Breast epithelium (tissue), 4 donors: ENCODE measurements at places on chromosomes 3 and 15. TPM values are rescaled to one million over a fixed set of nuclear protein-coding genes. Genes with fewer than 3 reads are reported as not detected.

GRCh38 chr15:31474059-31474868, 147.6 kb downstream of the KLF13 start:
- no peaks in the 10 kb centered on the region for H3K36me3 ChIP-seq
- no peak overlapping the region for H3K4me3 ChIP-seq
- DNase-seq = no peak
- H3K27ac ChIP-seq = no peak overlapping the region
- no peaks in the 10 kb centered on the region for H3K4me1 ChIP-seq
- H3K27me3 ChIP-seq = no peaks in the 10 kb centered on the region

DNA sequence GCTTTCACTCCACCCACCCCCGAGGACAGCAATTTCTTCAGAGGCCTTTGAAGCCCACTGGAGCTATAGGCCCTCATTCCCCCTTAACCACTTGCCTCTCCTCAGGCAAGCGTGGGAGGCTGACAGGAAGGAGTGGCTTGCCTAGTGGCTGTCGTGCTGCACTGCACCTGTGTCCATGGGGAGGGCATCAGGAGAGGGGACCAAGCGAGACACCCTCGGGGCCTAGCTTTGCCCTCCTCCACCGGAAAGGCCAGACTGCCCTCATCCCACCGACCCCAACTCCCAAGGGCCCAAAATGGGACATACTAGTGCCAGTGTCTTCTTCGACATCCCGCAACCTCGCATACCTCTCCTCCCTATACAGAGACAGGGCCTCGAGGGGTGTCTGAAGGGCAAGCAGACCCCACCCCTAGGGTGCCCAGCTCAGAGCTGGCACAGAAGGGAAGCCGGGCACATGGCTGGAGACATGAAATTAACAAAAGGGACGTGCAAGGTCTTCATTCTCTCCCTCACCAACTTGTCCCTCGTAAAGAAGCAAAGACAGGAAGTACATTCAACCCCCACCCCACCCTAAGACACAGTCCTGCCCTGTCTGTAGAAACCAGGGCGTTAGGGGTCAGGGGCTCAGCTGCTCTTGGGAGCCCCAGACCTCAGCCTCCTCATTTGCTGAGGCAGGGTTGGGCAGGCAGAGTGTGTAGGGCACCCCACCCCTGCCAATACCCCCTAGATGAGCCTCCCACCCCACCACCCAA, 24.3 kb downstream of the VIPR1 start:
- DNase-seq = no peak
- no peak overlapping the region for H3K27ac ChIP-seq

DNA sequence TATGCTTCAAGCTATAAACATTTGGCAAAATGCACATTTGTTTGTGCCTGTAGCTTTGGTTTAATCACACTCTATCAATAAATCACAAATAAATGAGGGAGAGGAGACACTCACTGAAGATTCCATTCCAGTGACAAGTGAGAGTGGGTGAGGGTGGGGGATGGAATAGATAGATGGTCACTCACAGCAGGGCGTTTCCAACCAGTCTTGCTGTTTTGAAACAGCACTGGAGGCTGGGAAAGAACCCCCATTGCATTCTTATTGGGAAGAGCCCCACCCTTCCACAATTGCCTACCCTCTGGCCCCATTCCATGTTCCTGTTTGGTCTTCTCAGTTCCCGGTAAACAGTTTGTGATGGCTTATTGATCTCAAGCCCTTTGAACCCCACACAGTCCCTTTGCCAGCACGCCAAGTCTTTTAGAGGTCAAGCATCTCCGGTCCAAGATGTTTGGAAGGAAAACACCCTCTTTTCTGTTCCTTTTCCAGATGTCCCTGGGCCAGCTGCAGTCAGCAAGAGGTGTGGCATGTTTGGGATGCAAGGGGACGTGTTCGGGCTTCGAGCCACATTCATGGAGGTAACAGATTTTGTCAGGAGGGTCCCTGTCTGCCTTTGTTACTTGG, 30.7 kb downstream of the LMCD1 start:
- H3K27ac ChIP-seq = no peak overlapping the region
- no peak for DNase-seq
- no peak overlapping the region for H3K4me3 ChIP-seq
- no peaks in the 10 kb centered on the region for H3K4me1 ChIP-seq

CCRL2 gene
- total RNA-seq = 4.1 TPM

DNA sequence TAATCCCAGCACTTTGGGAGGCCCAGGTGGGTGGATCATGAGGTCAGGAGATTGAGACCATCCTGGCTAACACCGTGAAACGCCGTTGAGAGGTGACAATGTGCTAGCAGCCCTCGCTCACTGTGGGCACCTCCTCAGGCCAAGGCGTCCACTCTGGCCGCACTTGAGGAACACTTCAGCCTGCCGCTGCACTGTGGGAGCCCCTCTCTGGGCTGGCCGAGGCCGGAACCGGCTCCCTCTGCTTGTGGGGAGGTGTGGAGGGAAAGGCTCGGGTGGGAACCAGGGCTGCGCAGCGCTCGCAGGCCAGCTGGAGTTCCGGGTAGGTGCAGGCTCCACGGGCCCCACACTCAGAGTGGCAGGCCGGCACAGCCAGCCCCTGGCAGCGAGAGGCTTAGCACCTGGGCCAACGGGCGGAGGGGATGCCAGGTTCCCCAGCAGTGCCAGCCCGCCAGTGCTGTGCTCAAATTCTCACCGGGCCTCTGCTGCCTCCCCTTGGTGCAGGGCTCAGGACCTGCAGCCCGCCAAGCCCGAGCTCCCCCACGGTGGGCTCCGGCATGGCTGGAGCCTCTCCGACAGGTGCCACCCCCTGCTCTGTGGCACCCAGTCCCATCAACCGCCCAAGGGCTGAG, 253.6 kb downstream of the CNTN4 start:
- H3K4me1 ChIP-seq = no peaks in the 10 kb centered on the region
- H3K27me3 ChIP-seq = no peaks in the 10 kb centered on the region
- DNase-seq = no peak
- H3K4me3 ChIP-seq = no peak overlapping the region
- H3K36me3 ChIP-seq = no peaks in the 10 kb centered on the region

ROBO2 gene
- total RNA-seq = 1.3 TPM

- no peaks in the 10 kb centered on the region for H3K36me3 ChIP-seq
- H3K4me3 ChIP-seq = no peak overlapping the region
- no peak for DNase-seq
- no peaks in the 10 kb centered on the region for H3K27me3 ChIP-seq
These were observed 13.5 kb downstream of the OCA2 start for GRCh38 chr15:28085489-28086174.

GRCh38 chr3:189841473-189842205, 210.4 kb downstream of the TP63 start:
- H3K27ac ChIP-seq = peak overlapping the region; percentile 64
- H3K4me1 ChIP-seq = no peaks in the 10 kb centered on the region
- H3K36me3 ChIP-seq = no peaks in the 10 kb centered on the region

PPP1R14D gene
- 4.9 TPM for total RNA-seq

- H3K36me3 ChIP-seq = no peaks in the 10 kb centered on the region
- H3K27ac ChIP-seq = no peak overlapping the region
- no peak for DNase-seq
- H3K4me3 ChIP-seq = no peak overlapping the region
- no peaks in the 10 kb centered on the region for H3K27me3 ChIP-seq
- H3K4me1 ChIP-seq = no peaks in the 10 kb centered on the region
These were observed 17.9 kb downstream of the STT3B start for GRCh38 chr3:31550452-31551251.

RBMS3 gene
- total RNA-seq = 117 TPM

DNA sequence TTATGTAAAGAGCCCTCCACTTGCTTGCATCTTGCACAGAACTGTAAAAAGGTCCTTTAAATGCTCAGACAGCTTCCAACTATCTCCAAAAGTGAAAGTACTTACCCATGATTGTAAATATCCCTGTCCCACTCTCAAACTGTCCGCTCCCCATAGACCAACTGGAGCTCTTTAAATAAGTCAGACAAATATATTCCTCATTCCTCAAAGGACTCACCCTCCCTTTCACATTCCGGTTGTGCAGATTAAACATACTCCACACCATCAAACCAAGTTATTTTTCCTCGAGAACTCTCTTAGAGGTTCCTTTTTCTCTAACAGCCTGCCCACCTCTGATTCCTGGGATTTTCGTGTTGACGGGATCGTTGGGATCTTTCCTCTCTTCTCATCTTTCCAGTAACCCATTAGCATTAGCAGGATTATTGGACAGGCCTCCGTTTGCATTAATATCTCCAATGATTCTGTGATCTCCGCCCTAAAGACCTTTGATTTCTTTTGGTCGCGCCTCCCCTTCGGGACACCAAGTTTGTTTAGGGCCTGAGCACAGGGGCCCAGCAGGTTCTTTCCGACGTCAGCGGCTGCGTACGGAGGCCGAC, 763 bp downstream of the GOLGB1 start:
- peak overlapping the region; percentile 86 for H3K4me3 ChIP-seq
- DNase-seq = no peak
- peak overlapping the region; percentile 98 for H3K27ac ChIP-seq
- no peaks in the 10 kb centered on the region for H3K27me3 ChIP-seq
- no peaks in the 10 kb centered on the region for H3K4me1 ChIP-seq
- H3K36me3 ChIP-seq = no peaks in the 10 kb centered on the region

SH3BP5 gene
- 56.9 TPM for total RNA-seq

SENP2 gene
- 45.2 TPM for total RNA-seq

DNA sequence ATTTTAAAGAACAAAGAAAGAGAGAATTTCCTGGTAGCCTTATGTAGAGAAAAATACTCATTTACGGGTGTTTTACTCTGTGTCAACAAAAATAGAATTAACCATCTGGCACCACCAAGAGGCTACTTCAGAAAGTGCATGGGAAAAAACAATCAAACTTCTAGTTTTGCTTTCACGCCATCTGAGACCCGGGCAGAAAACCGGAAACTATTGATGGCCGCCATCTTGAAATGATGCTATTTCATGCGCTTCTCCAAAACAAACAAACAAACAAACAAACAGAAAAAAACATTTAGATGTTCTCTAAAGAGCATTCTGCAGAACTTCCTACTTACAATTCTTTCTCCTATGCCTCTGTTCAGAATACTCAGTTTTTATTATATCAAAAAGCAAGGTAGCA, 49.4 kb upstream of the SYNPR start:
- H3K27me3 ChIP-seq = no peaks in the 10 kb centered on the region
- H3K4me3 ChIP-seq = no peak overlapping the region
- no peak overlapping the region for H3K27ac ChIP-seq
- no peak for DNase-seq

DNA sequence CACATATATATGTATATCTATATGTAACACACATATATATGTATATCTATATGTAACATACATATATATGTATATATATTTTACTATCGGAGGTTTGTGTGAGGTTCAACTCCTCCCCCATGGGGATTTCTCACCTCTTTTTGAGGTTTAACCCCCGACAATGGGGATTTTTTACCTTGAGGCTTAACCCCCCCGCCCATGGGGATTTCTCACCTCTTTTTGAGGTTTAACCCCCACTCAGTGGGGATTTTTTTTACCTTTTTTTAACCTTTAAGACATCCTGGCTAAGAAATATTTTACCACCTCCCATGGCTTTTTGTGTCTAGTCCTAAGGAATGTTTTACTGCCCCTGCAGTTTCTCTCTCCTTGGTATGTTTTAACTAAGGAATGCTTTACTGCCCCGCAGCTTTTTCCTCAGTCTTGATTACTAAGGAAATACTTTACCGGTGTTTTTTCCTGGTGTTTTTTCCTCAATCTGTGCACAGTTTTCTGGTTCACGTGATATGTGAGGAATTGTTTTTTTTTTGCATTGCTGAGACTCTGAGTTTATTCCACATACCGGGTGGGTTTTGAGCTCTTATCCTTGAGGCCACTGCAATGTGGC, 185.2 kb downstream of the KLF13 start:
- H3K27ac ChIP-seq = no peak overlapping the region
- DNase-seq = peak; percentile 11
- H3K4me1 ChIP-seq = no peaks in the 10 kb centered on the region

GRCh38 chr15:96966554-96966953, 636.1 kb downstream of the NR2F2 start:
- H3K27me3 ChIP-seq = no peaks in the 10 kb centered on the region
- no peak for DNase-seq
- H3K4me3 ChIP-seq = no peak overlapping the region
- H3K36me3 ChIP-seq = no peaks in the 10 kb centered on the region

GRCh38 chr15:52808441-52808840, 18.3 kb upstream of the ONECUT1 start:
- DNase-seq = no peak
- no peak overlapping the region for H3K4me3 ChIP-seq
- H3K4me1 ChIP-seq = peaks cover 8% of the 10 kb centered on the region
- H3K27me3 ChIP-seq = peaks cover 3% of the 10 kb centered on the region

DNA sequence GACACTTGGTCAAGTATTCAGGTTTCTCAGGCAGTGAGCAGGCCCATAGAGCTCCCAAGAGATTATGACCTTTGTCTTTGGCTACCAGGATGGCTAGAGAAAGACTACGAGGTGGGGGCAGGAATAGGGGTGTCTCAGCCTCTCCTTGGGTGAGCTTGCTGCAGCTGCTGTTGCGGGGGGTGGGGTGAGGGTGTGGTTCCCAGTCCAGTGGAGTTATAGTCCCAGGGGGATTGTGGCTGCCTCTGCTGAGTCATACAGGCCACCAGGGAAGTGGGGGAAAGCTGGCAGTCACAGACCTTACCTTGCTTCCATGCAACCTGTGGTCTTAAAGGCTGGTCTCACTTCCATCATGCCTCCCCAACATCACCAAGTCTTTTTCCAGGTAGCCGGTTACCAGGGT, 31.7 kb downstream of the ATP2C1 start:
- H3K27ac ChIP-seq = no peak overlapping the region
- no peak for DNase-seq
- no peaks in the 10 kb centered on the region for H3K27me3 ChIP-seq
- H3K36me3 ChIP-seq = no peaks in the 10 kb centered on the region
- H3K4me1 ChIP-seq = no peaks in the 10 kb centered on the region
- no peak overlapping the region for H3K4me3 ChIP-seq

GRCh38 chr3:37787153-37787867, 74.4 kb upstream of the CTDSPL start:
- no peaks in the 10 kb centered on the region for H3K27me3 ChIP-seq
- no peak overlapping the region for H3K4me3 ChIP-seq
- H3K36me3 ChIP-seq = no peaks in the 10 kb centered on the region
- peak overlapping the region; percentile 73 for H3K27ac ChIP-seq
- no peaks in the 10 kb centered on the region for H3K4me1 ChIP-seq

- no peak overlapping the region for H3K27ac ChIP-seq
- H3K4me3 ChIP-seq = no peak overlapping the region
- DNase-seq = no peak
- H3K27me3 ChIP-seq = no peaks in the 10 kb centered on the region
- H3K36me3 ChIP-seq = no peaks in the 10 kb centered on the region
These were observed 51.2 kb downstream of the SPSB4 start for GRCh38 chr3:141102372-141102771.

LRRC2 gene
- total RNA-seq = 2.0 TPM

DNA sequence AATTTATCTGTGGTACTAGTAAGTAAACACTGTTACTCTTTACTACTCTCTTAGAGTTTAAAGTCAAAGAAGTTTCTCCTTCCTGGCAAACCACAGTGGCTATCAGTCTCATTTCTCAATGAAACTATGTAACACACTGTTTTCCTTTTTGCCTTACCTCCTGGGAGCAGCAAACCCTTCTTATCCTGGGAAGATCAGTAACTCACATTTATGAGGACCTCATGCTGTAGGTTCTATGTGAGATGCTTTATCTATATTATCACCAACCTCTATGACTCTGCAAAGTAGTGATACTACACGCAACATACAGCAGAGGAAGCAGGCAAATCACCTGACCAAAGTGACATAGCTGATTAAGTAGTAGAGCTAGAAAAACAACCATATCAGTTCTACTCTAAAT, 35.3 kb downstream of the PBRM1 start:
- H3K27ac ChIP-seq = no peak overlapping the region
- H3K4me1 ChIP-seq = no peaks in the 10 kb centered on the region
- DNase-seq = no peak
- H3K36me3 ChIP-seq = no peaks in the 10 kb centered on the region

GRCh38 chr3:32570421-32571191, at the start of gene DYNC1LI1:
Gene DYNC1LI1, minus strand, starts transcription at chr3:32570858. Its CDS starts 88 bp downstream, at chr3:32570770.
- H3K4me1 ChIP-seq = no peaks in the 10 kb centered on the region
- no peaks in the 10 kb centered on the region for H3K27me3 ChIP-seq
- peak within 1 kb of the TSS; percentile 84 for H3K4me3 ChIP-seq

CCR9 gene
- total RNA-seq = not detected
